ENCODE measurements at places on chromosomes 1 and 21. TPM values are rescaled to one million over a fixed set of nuclear protein-coding genes. Genes with fewer than 3 reads are reported as not detected.

DNA sequence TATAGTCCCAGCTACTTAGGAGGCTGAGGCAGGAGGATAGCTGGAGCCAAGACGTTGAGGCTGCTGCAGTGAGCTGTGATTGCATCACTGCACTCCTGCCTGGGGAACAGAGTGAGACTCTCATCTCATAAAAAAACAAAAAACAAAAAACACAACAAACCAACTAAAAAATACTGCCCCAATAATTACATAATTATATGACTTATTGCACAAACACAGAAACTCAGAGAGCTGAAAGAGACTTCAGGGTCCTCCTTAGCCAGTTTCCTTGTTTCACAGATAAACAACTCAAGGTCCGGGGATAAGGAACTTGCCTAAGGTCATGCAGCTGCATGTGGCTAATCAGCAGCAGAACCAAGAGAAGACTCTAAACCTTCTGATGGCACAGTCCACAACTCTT is 11.9 kb downstream of the EXTL2 start:
- DNase-seq = no peak

DNA sequence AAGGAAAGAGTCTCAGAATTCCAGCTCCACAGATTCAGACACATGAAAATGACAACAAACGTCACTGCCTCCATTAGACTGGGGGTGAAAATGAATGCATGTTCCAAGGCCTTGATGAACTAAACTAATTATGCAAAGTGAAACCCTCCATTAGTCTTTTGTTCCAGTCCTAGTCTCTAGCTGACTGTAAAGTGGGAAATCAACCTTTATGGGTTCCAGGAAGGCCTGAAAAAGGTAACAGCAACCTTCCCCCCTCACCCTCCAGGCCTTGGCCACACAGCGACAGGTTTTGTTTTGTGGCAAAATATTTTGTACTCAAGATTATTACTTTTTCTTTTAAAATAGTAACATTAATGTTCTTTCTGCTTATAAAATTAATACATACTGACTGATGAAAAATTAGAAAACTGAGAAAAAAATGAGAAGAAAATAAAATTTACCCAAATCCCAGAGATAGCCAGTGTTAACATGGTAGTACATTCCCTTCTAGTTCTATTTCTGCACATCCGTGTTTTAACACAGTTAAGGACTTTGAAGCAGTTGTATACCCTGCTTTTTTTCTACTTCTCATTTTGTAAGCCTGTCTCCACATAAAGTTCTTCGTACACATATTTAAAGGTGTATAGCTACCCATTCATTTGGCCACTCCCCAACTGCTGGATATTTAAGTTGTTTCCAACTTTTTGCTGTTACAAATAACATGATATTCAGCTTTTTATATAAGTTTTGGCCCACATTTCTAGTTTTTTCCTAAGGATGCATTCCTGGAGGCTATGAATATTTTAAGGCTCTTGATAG is 60.9 kb downstream of the CD2 start:
- DNase-seq = no peak

DNA sequence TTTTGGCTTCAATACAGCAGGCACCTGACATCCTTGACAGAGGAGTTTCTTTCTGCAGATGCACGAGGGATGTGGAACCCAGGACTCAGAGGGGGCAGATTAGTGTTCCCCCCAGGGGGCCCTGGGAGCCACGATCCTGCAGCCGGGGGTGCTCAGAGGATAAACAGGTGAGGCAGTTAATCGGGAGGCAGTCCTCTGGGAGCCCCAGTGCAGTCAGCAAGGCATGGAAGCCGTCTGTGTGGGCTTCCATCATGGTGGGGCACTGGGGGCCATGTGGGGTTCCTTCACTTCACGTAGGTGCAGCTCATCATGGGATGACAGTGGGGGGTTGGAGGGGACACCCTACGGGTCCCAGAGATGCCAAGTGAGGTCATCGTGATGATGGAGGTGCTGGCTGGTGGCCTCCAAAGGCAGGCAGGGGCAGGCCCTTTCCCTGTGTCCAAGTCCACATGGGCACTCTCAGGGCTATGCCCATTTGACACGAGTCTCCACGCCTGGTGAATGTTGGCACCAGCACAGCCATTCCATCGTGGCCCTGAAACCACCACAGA is 59.3 kb upstream of the ABCG1 start:
- DNase-seq = no peak

DNA sequence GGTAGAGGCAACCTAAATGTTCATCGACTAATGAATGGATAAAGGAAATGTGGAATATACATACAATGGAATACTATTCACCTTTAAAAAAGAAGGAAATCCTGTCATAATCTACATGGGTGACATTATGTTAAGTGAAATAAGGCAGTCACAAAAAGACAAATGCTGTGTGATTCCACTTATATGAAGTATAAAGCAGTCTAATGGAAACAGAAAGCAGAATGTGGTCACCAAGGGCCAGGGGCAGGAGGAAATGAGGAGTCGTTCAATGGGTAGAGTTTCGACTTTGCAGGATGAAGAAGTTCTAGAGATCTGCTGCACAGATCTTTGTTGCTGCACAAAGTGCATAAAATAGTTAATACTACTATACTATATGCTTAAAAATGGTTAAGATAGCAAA is 7.8 kb downstream of the DIPK1A start:
- no peak for DNase-seq

GRCh38 chr1:236039740-236040685 is 24.9 kb downstream of the NID1 start:
- peak; percentile 45 for DNase-seq

DNA sequence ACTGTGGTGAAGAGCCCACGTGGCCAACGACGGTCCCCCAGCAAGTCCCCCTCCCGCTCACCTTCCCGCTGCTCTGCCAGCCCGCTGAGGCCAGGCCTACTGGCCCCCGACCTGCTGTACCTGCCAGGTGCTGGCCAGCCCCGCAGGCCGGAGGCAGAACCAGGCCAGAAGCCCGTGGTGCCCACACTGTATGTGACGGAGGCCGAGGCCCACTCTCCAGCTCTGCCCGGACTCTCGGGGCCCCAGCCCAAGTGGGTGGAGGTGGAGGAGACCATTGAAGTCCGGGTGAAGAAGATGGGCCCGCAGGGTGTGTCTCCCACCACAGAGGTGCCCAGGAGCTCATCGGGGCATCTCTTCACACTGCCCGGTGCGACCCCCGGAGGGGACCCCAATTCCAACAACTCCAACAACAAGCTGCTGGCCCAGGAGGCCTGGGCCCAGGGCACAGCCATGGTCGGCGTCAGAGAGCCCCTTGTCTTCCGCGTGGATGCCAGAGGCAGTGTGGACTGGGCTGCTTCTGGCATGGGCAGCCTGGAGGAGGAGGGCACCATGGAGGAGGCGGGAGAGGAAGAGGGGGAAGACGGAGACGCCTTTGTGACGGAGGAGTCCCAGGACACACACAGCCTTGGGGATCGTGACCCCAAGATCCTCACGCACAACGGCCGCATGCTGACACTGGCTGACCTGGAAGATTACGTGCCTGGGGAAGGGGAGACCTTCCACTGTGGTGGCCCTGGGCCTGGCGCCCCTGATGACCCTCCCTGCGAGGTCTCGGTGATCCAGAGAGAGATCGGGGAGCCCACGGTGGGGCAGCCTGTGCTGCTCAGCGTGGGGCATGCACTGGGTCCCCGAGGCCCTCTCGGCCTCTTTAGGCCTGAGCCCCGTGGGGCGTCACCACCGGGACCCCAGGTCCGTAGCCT is 46.8 kb downstream of the TRIM11 start:
- DNase-seq = no peak

GRCh38 chr1:96072021-96072420 is 649.6 kb upstream of the PTBP2 start:
- DNase-seq = no peak

GRCh38 chr1:203563291-203563690 is 63.3 kb upstream of the ATP2B4 start:
- no peak for DNase-seq

DNA sequence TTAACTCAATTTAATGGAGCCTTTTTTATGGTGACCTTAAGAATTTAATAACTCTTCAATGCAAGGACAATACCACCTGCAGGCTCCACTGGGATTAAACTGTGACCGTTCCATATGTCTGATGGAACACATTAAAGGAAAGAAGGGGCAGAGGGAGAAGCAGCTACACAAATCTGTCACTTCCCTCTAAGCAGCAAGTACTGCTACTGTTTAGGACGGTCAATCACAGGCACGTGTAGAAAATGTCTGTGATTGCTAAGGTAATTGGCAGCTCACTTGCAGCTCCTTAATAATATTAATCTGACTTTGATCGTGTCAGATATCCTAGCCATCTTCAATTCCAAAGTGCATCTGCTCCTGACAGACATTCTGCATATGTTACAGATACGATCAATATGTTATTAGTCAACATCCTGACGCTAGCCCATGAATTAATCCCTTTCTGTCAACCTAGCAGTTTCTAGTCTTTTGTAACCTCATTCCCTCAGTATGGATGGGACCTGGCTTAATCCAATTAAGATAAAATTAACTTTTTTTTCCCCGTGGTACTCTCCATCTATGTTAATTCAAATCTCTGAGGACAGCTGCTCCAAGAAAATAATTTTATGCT is 1012.4 kb downstream of the AMY1C start:
- no peak for DNase-seq

GRCh38 chr1:48773133-48773532 is 3.6 kb downstream of the BEND5 start:
- no peak for DNase-seq

DNA sequence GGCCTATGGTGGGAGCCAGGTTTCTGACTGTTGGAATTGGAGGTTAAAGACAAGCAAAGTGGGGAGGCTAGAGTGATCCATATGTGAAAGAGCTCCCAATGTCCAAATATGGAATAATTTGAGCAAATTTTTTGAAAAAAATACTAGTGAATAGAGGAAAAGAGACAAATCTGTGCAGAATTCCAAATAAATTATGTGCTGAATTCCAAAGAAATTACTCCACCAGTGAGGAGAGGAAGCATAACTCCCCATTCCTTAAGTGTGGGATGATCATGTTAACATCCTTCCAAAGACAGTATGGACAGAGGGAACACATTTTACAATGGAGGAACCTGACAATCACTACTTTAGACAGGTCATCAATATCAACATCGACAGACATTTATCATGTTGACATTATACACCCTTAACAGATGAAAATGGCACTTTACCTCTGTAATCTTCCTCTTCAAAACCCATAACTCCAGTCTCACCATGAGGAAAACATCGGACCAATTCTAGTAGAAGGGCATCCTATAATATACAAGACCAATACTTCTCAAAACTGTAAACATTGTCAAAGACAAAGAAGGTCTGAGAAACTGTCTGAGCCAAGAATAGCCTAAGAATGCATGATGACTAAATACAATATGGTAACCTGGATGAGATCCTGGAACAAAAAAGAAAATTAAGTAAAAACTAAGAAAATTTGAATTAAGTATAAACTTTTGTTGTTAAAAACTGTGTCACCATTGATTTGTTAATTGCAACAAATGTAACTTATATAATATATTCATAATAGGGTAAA is 71.5 kb upstream of the RGS4 start:
- DNase-seq = no peak

GRCh38 chr1:195899762-195900352 is 708.4 kb downstream of the KCNT2 start:
- no peak for DNase-seq

GRCh38 chr21:42056996-42057689 is 14.0 kb upstream of the UMODL1 start:
- DNase-seq = no peak

DNA sequence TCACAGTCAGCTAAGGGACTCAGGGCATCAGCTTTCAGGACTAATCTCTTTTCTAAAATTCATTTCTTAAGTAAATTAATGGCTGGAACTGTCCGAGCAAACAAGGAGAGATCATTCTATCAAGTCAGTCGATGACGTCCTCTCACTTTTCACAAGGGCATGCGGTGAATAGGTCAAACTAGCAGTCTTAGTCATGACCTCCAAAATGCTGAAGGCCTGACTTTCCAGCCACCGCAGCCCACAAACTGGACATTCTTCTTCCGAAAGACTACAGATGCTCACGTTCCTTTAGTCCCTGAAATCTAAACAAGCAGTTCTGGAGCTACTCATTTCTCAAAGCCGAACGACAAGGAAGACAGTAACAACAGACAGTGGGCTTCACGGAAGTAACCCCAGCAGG is 127.9 kb downstream of the TIAM1 start:
- DNase-seq = no peak

- DNase-seq = no peak
Observed at GRCh38 chr1:32040711-32041110, 27.0 kb downstream of the KHDRBS1 start.

GRCh38 chr1:208009706-208010444 is 99.0 kb upstream of the CD34 start:
- DNase-seq = no peak

DNA sequence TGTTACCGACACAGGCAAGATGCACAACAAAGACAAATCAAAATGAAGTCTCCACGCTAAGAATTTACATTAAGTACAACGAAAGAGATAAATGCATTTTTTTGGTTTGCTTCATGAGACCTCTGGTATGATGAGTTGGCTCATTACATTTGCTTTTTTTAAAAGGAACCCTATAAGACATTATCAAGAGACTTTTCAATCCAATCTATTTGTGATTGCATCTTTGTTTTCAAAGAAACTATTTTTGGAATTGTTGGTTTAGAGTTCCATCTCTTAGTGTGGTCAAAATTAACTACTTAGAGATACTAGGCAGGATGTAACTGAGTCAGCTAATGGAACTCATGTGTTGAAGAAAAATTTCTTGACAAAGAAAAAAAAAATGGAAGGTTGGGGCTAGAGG is 200.1 kb downstream of the ZC3H11B start:
- DNase-seq = no peak

DNA sequence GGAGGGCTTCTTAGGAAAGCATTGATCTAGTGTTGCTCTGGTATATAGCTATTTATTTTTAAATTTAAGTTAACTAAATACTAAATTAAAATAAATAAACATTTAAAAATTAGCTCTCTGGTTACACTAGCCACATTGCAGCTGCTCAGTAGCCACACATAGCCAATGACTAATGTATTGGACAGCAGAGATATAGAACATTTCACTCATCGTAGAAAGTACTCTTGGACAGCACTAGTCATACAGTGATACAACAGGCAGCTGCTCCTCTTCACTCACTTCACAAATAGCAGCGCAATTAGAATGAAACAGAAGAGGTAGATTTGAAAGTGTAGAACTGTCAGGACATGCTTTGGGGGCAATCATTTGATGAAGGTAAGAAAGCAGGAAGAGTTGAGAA is 245.4 kb downstream of the PBX1 start:
- no peak for DNase-seq

The C8B gene
- not detected for total RNA-seq

The IL10 gene
- 5.0 TPM for total RNA-seq

The COL6A2 gene
- 241 TPM for total RNA-seq

The ANKRD65 gene
- total RNA-seq = 0.58 TPM

The NEGR1 gene
- total RNA-seq = 3.9 TPM

The VAV3 gene
- 8.3 TPM for total RNA-seq

The SLC41A1 gene
- 377 TPM for total RNA-seq

The SAMD11 gene
- total RNA-seq = 0.38 TPM

The NDUFS5 gene
- total RNA-seq = 653 TPM

The GNG12 gene
- 45.7 TPM for total RNA-seq

The RIMKLA gene
- total RNA-seq = 12.3 TPM
